Left lobe of liver (tissue), 2 donors: ENCODE measurements at places on chromosomes 5 and 9. TPM values are rescaled to one million over a fixed set of nuclear protein-coding genes. Genes with fewer than 3 reads are reported as not detected.
A peak's percentile ranks its signal among the peaks of the same experiment; 100 is the strongest.

TPD52L3 gene
- total RNA-seq: not detected

IFNA17 gene
- not detected for total RNA-seq

SLC1A3 gene
- 5.6 TPM for total RNA-seq

BHMT2 gene
- total RNA-seq: 374 TPM

GRCh38 chr9:129011761-129012181, 16.4 kb downstream of the SH3GLB2 start:
- DNase-seq: no peak

CEL gene
- 7.7 TPM for total RNA-seq

- no peak for DNase-seq
These were observed 446.7 kb upstream of the GRAMD2B start for GRCh38 chr5:125976421-125977000.

ITGA2 gene
- total RNA-seq: 0.30 TPM

SURF1 gene
- total RNA-seq: 59.9 TPM

DNA sequence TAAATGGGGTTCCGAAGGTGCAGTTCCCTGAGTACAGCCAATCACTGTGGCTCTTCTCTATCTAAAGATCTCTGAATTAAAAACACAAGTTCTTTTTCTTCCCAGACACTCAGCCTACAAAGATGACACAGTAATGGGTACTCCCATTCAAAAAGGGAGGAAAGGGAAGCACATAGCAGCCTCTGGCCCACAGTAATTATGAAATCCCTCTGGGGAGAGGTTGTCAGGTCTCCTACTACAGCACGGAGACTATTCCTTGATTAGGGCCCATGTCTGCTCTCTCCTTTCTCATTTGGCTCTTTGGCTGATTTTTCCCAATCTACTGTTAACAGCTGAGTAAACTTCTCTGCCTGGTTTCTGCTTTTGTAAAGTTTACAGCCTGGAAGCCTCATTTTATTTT, 62.0 kb upstream of the RANBP3L start:
- DNase-seq: no peak

DNA sequence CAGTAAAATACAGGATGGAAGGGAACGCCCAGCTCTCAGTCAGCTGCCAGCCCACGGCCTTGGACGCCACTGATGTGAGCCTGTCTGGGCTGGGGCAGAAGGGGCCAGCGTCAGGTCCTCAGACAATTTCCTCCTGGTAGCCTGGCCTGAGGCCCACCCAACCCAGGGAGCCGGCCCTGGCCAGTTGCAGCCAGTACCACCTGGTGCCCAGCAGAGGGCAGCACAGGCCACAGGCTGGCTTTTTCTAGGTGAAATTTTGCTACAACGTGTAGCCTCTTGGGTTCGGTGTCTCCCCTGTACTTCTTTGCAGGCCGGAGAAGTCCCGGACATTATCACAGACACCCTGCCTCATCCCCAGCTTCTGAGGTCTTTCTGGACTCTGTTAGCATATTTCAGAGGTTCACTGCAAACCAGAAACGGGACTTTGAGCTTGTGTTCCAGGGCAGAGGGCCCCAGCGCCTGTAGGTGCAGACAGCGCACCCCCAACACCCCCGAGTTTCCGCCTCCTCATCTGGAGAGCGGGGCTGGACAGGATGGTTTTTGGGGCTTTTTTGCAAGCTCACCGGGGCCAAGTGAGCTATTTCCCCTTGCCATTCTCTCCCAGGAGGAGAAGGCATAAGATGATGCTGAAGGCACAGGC, 45.9 kb upstream of the KCNMB1 start:
- peak; percentile 62 for DNase-seq

GRCh38 chr5:135710045-135710675, 124.3 kb upstream of the SLC25A48 start:
- DNase-seq: no peak

DNA sequence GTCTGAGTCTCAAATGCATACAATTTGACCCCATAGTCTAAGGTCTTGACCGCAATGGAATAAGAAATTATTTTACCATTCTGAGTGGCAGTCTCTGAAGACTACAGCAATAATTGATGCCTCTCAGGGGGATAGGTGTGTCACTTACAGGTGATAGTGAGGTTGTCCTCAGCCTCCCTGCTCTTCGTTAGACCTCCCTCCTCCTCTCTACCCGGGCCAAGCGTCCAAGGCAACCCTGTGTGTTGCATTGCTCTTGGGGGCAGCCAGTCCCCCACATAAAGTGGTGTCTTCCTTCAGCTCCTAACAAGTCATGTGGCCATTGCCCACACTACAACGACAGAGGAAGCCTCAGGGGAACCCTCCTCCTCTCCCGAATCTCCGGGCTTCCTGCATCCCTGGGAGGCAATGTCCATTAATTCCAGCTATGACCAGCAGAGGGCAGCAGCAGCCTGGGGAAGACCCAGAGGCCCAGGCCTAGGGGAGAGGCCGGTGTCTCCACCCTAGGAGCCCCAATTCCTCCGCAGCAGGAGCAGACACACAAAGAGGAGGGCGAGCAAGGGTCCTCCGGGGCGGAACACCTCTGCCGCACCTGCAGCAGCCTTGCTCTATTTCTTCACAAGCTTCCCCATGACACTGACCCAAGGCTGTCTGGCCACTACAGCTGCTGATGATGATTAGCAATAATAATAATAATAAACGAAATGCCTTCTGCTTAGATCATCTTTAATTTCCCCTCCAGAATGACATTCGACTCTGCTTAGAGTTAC, 134.8 kb downstream of the KCNIP1 start:
- DNase-seq: peak; percentile 60

DNA sequence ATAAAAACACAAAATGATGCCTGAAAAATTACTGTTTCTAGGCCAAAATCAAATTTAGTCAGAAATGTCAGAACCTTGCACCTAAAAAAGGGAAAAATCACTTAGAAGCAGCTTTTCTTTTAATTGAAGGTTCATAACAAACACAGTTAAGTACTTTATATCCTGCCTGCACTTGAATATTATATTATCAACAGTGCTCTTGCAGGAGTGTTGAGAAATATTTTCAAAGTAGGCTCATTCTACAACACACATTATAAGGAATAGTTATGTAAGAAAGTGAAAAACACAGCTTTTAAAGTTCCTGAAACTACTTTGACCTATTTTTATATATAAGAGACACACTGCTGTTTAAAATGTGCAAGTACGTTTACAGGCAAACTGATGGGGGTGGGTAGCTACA, 8.3 kb downstream of the EDIL3 start:
- DNase-seq: no peak

GRCh38 chr5:73201547-73202513, 28.8 kb downstream of the TMEM174 start:
- peak; percentile 82 for DNase-seq

- no peak for DNase-seq
These were observed 898.5 kb upstream of the SEMA6A start for GRCh38 chr5:117473165-117473564.

GRCh38 chr5:119356612-119357188, 881 bp downstream of the TNFAIP8 start:
- no peak for DNase-seq

- DNase-seq: no peak
These were observed 122.6 kb downstream of the GDNF start for GRCh38 chr5:37717276-37717612.

EIF4E1B gene
- not detected for total RNA-seq
